ENCODE measurements at places on chromosomes 5 and 9.
A peak's percentile ranks its signal among the peaks of the same experiment; 100 is the strongest.

GRCh38 chr9:123658792-123659191 is 271.1 kb downstream of the DENND1A start:
- no peak for DNase-seq

- DNase-seq = no peak
Observed at GRCh38 chr9:4985386-4986266, 554 bp downstream of the JAK2 start.

- peak; percentile 66 for DNase-seq
Observed at GRCh38 chr9:70044490-70045307, 1.1 kb downstream of the MAMDC2 start.

- no peak for DNase-seq
Observed at GRCh38 chr9:124202447-124202971, 55.2 kb upstream of the NEK6 start.

DNA sequence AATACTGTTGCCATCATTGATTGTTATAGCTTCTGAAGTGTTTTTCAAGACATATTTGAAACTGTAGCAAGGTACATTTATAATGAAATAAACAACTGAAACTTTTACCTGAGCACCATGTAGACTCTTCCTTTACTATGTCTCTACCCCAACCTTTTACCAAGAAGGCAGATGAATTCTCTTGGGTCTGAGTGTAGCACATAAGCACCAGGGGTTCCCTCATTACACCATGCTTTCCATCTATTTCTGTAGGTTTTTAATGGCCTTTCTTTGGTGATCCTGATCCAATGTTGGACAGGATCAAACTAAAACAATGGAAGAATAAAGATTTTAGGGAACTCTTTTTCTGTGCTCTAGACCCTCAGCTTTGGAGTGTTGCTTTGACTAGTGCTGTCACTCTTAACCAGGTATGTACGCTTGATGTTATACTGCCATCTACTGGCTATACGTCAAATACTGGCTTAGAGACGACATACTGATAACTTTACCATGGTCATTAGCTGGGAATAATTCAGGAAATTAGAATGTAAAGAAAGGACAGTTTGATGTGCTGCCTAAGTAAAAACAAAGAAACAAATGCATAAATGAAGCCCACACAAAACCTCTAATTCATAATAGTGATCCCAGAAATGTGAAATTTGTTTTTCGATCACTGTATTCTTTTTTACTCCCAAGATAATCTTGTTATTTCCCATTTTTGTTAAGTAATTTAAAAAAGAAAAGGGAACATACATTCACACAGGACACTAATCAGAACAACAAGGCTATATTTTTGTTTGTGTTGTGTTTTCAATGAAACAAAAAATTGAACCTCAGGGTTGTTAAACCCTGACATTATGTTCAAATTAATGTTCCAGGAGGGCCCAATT is 30.7 kb downstream of the IFNW1 start:
- DNase-seq = no peak

DNA sequence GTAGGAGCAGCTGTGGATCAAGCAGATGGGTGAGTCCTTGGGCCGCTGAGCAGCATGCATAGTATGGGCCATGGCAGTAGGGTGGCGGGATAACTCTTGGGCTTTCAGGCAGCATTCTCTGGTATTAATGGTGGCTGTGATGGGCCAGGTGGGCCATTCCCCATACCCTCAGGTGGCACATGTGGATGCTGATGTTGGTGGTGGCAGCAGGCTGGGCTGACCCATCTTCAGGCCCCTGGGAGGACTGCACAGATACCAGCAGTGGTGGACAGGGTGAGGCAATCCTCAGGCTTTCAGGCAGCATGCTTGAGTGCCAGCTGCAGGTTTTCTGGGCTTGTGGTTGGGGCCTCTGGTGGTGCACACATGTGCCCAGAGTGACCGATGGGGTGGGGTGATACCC is 27.1 kb upstream of the C6 start:
- no peak for DNase-seq

- DNase-seq = no peak
Observed at GRCh38 chr5:33408816-33409215, 31.9 kb upstream of the TARS1 start.

GRCh38 chr5:134142806-134143205 is 28.3 kb downstream of the TCF7 start:
- no peak for DNase-seq

DNA sequence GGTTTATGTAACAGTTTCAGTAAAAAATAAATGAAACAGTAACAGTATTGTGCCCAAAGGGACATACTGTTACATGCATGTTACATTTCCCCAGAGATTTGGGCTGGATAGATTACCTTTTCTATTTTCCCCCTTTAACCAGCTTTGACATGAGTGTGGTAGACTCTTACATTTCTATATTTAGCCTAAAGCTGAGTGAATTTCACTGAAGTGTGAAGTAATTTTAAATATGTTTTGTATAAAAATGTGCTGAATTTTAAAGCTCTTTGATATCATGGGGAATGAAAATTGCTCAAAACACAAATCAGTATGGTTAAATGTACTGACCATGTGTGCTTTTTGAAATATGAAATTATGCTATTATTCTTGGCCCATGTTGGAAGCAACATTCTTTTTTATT is 122.3 kb upstream of the CDH10 start:
- DNase-seq = no peak

GRCh38 chr5:66362046-66362445 is 217.9 kb downstream of the SREK1 start:
- no peak for DNase-seq

- DNase-seq = no peak
Observed at GRCh38 chr5:55959208-55959607, 35.6 kb downstream of the IL6ST start.

Data from H1 (cell line).